ENCODE measurements at places on chromosomes 2 and 18. TPM values are rescaled to one million over a fixed set of nuclear protein-coding genes. Genes with fewer than 3 reads are reported as not detected.

Gene SCN9A
- total RNA-seq = 94.9 TPM

Gene CHRNA1
- 0.22 TPM for total RNA-seq

Gene OXER1
- total RNA-seq = 0.50 TPM

Gene FOXD4L1
- total RNA-seq = 0.17 TPM

Gene UCN
- 0.79 TPM for total RNA-seq

Gene ST6GAL2
- total RNA-seq = 23.0 TPM

Gene EPG5
- 24.9 TPM for total RNA-seq

Gene PTH2R
- total RNA-seq = 0.99 TPM

Gene OTOS
- total RNA-seq = not detected

Gene RBKS
- 3.8 TPM for total RNA-seq

Gene RNF152
- 58.2 TPM for total RNA-seq

Gene DIPK1C
- 19.0 TPM for total RNA-seq

Gene NR4A2
- 6.4 TPM for total RNA-seq

Gene OTOF
- 5.3 TPM for total RNA-seq

Gene ALPI
- 0.20 TPM for total RNA-seq

Gene CYP26B1
- 9.8 TPM for total RNA-seq

Gene GNAL
- total RNA-seq = 67.0 TPM

Gene ITGB6
- total RNA-seq = 1.4 TPM

Gene LHCGR
- 0.79 TPM for total RNA-seq

Gene CCBE1
- 1.9 TPM for total RNA-seq

Gene PCARE
- not detected for total RNA-seq

Gene SLC5A7
- 40.3 TPM for total RNA-seq

Gene ERBB4
- total RNA-seq = 21.6 TPM

Gene CTAGE1
- total RNA-seq = not detected

Measured in spinal cord (tissue), 10 donors.